Hindlimb muscle (tissue), 1 donor: ENCODE measurements at places on chromosomes 1 and 21.
A peak's percentile ranks its signal among the peaks of the same experiment; 100 is the strongest.

DNA sequence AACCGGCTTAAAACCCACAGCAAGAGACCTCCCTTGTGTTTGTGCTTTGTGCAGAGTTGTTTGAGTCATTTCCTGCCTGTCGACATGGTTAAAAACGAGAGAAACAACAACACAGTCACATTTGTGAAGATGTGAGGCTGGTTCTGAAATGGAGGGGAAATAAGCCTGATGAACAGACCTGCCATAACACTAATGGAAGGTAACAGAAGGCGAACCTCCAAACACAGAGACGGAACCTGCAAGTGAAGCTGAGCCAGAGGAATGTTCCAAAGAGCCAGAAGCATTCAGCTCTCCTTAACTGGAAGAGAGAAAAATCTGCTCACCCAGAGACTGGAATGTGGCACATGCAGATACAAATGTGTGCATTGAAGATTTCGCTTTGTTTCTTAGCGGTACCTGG is 53.2 kb upstream of the RAVER2 start:
- no peak for DNase-seq

DNA sequence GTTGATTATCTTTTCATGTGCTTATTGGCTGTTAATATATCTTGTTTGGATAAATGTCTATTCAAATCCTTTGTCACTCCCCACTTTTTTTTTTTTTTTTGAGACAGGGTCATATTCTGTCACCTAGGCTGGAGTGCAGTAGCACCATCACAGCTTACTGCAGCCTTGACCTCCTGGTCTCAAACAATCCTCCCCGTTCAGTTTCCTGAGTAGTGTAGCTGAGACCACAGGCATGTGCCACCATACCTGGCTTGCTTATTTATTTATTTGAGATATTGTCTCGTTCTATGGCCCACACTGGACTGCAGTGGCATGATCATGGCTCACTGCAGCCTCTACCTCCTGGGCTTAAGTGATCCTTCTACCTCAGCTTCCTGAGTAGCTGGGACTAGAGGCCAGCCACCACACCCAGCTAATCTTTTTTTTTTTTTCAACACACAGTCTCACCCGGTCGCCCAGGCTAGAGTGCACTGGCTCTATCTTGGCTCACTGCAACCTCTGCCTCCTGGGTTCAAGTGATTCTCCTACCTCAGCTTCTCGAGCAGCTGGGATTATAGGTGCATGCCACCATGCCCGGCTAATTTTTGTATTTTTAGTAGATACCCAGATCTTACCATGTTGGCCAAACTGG is 13.9 kb upstream of the MYCL start:
- DNase-seq: no peak

- DNase-seq: no peak
Measured at GRCh38 chr21:20016435-20017005, 981.7 kb upstream of the NCAM2 start.

GRCh38 chr1:198495631-198496030 is 44.8 kb downstream of the ATP6V1G3 start:
- DNase-seq: no peak

DNA sequence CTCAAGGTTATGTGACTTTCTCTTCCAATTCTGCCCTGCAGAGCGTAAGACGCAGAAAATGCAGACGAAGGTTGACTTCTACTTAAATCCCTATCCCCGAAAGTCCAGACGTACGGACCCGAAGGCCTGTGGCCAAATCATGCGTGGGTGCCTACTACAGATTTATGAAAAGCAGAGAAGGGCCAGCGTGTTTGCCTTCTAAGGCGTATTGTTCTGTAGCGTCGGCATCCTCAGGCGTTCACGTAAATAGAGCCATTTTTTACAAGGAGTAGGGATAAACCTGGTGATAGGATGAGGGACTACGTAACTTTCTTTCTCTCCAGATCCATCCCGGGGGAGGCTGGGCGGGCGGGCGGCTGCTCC is 222 bp upstream of the GIPC2 start:
- DNase-seq: no peak

GRCh38 chr1:167658574-167659328 is 28.7 kb downstream of the RCSD1 start:
- DNase-seq: no peak

DNA sequence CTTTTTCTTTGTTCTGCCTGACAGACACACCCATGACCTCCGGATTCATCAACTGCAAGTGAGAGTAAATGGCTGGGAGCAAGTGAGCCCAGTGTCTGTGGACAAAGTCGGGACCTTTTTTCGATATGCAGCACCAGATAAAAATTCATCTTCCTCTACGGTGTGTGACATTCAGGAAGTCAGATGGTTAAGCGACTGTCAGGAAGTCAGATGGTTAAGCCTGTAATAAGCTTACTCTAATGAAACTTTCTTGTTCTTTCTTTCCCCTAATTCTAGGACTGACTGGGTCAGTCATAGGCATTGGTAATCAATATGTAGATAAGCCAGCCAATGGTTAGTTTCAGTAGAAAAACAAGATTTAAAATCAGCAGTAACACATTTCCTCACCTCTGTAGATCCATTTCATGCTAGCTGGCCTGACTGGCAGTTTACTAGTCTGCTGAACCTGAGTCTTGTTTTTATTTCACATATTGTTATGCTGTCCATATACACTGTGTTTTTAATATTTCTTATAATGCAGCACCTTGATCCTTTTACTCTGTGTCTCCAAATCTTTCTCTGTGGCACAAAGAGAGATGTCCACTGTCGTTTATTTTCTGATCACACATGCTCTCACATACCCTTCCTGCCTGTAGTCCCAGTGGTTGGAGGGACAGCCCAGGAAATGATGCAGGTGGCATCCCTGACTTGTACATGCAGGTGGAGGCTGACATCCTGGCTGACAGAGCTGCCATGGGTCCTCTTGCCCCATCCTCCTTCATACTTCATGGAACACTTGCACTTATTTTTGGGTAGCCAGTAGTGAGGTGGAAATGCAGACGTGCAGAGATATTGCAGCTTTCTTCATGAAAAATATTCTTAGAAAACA is 115.8 kb downstream of the VPS13D start:
- no peak for DNase-seq

GRCh38 chr1:69568421-69569174 is 876 bp downstream of the LRRC7 start:
- DNase-seq: peak; percentile 28

- DNase-seq: peak; percentile 54
Measured at GRCh38 chr1:46166521-46167462, 8.1 kb upstream of the TSPAN1 start.

DNA sequence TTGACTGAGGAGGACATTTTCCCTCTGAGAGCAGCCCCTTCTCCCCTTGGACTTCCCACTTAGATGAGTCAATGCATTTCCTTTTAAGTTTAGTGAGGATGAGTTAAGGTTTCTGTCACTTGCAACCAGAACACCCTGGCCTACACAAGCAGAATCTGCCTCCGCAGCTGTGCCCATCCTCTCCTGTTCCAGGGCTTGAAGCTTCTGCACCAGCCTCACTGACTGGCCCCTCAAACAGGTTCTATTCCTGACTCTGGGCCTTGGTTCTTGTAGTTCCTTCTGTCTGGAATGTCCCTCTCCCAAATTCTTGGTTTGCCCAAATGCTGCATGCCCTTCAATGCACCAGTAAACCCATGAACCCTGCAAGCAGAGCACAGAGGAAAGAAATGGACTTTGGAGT is 394.4 kb downstream of the PTPRU start:
- DNase-seq: no peak

DNA sequence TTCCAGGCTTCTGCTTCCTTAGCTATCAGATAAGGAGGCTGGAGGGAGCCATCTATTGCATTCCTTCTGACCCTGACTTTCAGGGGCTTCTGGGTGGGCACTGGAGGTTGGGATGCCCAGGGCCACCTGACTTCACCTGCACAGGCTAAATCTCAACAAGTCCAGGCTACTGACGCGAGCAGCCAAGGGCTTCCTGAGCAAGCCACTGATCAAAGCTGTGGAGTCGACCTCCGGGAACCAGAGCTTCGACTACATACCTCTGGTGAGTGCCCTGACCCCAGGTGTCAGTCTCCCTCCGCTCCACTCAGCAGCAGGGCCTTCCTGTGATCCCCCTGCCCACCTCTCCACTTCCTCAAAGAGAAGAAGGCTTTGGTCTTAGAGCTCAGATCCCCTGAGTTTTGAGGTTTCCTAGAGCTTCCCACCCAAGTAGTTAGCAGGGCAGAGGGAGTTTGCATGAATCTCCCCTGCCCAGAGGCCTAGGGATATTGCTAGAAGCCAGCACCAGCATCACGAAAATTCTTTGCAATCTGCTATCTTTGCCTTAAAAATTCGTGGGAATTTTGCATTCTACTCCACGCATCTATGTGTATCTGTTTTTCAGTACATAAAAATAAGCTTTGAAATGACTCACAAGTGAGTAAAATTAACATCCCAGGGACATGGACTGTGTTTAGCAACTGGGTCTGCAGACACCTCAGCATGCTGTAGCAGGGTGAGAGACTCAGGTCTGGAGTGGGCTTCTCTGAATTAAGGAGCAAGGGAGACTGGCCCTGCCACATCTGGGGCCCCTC is 61.4 kb downstream of the VWA5B1 start:
- DNase-seq: no peak

GRCh38 chr1:187054862-187055757 is 226.4 kb downstream of the PLA2G4A start:
- DNase-seq: no peak

DNA sequence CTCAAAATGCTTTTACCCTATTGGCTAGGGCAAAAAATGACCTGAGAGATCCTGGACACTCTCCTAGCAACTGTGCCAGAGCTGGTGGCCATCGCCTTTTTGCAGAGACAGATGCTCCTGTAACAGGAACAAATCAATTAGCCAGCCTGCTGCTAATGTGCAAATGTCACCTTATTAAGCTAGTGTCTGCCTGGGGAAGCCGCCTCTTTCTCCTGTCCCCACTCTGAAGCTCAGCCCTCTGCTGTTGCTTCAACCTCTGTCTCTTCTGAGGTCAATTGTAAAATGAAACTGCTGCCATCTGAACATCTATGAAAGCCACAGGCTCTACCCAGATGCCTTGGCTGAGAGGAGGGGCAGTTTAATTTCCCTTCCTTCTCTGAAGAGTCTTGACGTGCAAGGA is 85.5 kb upstream of the CACNA1E start:
- DNase-seq: no peak

- DNase-seq: no peak
Measured at GRCh38 chr1:193827516-193827915, 641.1 kb upstream of the B3GALT2 start.

DNA sequence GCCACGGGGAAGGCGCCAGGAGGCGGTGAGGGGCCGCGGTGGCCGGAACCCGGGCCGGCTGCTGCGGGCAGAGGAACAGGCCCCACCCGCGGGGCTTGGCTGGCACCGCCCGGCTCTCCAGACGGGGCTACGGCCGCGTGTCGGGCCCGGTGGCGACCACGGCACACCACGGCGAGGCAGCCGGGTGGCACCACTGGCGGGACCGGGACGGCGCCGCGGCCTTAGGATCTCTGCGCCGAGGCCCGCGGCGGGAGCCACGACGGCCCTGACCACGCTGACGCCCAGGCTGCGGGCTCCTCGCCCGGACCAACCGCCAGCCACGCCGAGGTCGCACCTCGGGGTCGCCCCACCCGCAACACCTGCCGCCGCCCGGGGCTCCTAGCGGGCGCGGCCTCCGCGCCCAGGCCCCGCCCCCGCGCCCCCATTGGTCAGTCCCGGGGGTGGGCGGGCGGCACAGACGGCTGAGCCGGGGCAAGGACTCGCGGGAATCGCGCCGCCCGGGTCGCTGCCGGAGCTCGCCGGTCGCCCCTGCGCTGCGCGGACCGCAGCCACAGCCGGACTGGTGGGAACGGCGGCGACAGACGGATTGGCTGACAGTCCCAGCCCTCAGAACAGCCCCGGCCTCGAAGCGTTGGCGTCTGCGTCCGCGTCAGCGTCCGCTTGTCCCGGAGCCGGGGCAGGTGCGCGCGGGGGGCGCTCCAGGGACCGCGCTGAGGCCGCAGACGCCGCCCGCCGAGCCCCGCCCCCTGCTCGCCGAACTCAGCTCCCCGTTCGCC is at the start of gene BMP8A:
BMP8A (plus strand) TSS at position 491 of the 776 bp plus-strand sequence. CDS start 356 bp downstream, outside the sequence.
- peak; percentile 40 for DNase-seq

- no peak for DNase-seq
Measured at GRCh38 chr1:26170472-26170821, 739 bp downstream of the ZNF593 start.

DNA sequence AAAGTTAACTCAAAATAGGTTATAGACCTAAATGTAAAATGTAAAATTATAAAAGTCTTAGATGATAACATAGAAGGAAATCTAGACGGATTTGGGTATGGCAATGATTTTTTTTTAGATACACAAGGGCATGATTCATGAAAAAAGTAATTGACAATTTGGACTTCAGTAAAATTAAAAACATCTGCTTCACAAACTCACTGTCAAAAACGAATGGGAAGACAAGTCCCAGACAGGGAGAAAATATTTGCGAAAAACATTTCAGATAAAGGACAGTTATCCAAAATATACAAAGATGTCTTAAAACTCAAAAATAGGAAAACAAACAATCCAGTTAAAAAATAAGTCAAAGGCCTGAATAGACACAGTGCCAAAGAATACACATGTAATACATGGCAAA is 9.7 kb upstream of the PTGS2 start:
- DNase-seq: no peak

GRCh38 chr1:114986286-114986685 is 43.3 kb upstream of the TSHB start:
- DNase-seq: no peak
